ENCODE measurements at places on chromosomes 13 and 19.

DNA sequence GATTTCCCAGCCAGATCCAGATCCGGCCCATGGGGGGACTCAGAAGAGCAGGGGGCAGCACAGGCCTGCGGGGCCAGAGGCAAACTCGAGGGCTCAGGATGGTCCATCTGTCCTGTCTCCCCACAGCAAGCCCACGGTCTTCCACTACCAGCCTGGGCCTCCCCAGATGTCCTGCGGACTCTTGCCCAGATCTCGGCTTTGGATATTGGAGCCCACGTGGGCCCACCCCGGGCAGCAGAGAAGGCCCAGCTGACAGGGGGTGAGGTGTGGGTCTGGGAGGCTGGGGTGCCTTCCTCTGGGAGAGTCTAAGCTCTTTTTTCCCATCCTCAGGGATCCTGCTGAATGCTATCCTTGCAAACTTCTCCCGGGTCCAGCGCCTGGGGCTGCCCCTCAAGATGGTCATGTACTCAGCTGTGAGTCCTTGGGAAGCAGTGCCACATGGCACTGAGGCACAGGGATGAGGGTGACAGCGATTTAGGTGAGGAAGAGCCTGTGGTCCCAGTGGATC is 3.4 kb downstream of the ACP4 start:
- DNase-seq, result no peak

DNA sequence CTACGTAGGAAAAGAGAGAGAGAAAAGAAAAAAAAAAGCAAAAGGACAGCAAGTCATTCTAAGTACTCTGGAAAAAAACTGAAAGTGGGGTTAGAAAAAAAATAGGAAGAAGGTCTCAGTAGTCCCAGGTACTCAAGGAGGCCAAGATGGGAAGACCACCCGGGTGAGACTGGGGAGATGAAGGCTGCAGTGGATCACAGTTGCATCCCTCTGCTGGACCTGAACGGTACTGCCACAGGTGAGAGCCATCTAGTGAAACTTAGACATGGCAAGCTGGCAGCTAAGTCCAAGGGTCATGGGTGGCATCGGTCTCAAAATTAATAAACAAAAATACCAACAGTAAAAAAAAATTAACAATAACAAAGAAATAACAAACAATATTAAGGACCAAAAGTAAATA is 41.0 kb upstream of the ZNF91 start:
- no peak for DNase-seq

GRCh38 chr13:98099627-98100026 is 43.3 kb upstream of the FARP1 start:
- DNase-seq, result no peak

DNA sequence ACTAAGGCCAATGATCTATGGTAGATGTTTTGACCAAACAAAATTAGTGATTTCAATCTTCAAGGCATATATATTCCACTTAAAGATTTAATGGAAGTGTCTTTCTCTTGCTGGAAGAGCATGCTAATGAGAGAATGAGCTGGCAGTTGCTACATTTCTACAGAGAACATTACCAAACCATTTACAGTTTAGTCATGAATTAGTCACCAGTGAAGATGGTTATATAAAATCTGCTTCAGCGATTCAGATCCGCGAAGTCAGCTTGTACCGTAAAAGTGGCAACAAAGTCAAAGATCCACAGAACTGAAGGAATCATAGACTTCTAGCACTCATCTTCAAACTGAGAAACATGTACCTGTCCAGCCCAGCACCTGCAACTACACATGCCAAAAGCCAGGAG is 156.3 kb downstream of the SLITRK5 start:
- DNase-seq, result no peak

- DNase-seq, result no peak
Observed at GRCh38 chr19:49951806-49952478, 9.0 kb downstream of the SIGLEC11 start.

DNA sequence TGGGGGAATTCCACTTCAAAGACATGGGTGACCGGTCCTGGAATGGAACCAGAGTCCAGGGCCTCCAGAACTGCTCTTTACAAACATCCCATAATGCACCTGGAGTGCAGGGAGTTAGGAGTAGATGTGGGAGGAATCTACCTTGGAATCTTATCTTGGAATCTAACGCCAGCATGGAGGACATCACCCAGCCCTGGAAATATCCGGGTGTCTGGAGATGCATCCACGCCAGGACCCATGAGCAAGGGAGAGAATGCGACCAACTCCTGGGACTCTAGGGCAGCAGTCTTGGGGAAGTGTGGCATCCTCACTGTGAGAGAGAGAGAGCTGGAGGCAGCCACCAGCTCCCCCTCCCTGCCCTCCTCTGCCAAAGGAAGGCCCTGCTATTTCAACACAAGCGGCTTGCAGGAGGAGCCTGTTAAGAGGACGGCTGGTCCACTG is 211.8 kb downstream of the UQCRFS1 start:
- DNase-seq, result no peak

- no peak for DNase-seq
Observed at GRCh38 chr19:40745402-40745780, 4.9 kb downstream of the ACTMAP start.

GRCh38 chr13:83007226-83007625 is 875.0 kb downstream of the SLITRK1 start:
- no peak for DNase-seq

GRCh38 chr13:51999510-51999911 is 11.7 kb downstream of the ATP7B start:
- DNase-seq, result no peak

DNA sequence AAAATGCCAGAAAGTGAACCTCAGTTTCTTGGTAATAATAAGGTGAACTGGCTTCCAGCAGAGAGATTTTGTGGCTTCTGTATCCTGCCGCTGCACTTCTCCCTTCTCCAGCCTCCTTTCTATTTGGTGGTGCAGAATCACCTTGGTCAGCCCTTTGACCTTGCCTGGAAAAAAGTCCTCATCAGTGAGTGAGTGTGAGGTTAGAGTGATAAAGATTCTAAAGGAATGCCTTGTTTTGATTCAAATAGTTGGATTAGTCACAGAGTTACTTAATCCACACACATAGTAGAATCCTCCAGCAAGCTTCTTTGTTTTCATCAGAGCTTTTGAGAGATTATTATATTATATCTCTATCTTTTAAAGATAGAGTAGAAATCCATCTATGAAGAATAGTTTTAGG is 140.9 kb downstream of the KCNRG start:
- DNase-seq, result no peak

DNA sequence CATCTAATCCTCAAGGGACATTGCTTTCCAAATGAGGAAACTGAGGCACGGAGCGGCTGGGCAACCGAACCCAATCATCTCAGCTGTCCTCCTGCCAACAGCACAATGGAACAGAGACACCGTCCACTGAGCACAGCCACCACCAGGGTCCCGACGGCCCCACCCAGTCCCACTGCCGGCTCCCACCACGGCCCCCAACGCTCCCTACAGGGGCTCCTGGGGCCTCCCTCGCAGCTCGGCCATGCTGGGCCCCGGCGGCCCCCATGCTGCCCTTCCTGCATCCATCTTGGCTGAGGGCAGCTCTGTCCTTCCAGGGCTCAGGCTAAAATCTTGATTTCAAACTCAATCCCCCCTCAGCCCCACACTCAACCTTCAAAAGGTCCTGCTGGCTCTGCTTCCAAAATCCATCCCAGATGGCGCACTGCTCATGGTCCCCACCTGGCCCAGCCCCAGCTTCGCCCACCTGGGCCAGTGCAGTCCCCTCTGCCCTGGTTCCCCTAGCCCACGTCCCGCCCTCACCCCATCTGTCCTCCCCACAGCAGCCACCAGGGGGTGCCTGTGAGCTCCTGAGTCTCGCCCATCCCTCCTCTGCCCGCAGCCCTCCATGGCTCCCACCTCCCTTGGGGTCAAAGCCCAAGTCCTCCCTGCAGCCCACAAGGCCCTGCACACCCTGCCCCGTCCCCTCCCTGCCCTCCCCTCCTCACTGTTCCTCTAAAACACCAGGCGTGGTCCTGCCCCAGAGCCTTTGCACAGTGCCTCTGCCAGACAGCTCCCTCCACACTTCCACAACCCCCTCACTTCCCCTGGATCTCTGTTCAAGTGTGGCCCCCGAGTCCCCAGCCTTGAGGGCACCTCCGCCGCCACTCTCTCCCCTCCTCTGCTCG is 7.9 kb downstream of the PIP5K1C start:
- DNase-seq, result peak; percentile 51

DNA sequence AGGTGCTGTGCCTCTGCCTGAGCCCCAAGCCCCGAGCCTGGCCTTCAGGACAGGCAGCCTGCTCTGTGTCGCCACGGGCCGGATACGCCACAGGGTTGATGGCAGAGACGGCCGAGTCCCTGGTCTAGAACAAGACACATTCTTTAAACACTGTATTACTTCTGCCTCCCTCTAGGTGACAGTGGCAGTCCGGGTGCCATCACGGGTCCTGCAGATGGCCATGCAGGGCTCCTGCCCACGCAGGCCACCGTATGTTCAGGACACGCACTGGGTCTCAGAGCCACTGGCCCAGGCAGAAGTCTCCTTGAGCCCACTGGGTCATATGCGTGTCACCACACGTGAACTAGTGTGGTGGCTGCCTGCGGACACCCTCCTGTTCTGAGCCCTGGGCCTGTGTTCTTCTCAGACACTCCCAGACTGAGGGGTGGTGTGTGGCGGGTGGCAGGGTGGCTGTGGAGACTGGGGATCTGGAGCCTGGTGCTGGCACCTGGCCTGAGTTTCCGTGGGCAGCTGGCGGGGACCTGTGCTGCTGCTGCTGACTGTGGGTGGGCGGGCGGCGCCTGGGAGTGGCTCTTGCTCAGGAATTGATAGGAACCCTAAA is 4.4 kb downstream of the PLEKHJ1 start:
- no peak for DNase-seq

DNA sequence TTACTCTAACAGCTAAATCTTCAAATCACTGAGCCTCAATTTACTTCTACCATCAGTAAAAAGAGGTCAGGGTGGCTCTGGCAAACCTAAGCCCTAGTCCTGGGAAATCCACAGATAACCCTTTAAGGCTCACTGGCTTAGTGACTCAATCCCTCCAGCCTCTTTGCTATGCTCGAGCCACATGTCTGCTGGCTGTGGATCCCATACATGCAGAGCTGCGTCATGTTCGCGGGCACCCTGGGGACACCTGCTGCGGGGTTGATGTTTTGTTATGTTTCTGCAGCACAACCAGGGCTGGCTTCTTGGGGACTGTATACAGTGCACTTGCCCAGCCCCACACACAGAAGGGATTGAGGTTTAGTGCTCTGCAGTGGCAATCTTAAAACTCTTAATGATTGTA is 41.6 kb upstream of the C13orf42 start:
- DNase-seq, result no peak

DNA sequence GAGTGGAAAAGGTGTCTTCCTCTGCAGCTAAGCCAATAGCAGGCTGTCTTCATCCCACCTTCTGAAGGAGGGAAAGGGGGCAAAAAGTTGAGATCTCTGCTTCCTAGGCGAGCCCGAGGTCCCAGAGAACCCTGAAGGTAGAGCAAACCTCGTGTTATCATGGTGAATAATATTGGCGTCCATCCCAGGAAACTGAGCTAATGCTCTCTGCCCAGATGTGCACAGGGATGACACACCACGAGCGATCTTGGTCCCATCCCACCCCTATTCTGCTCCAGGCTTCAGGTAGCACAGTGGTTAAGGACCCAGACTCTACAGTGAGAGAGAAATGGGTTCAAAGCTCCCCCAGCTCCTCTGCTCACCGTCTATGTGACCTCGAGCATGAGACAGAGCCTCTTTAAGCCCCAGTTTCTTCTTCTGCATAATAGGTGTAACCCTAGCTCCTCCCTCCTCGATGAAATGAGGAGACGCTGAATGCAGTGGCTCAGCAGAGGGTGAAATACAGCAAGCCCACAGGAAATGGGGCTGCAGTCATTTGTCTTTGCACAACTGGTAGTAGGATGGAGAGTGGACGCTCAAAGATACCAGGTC is 9.9 kb upstream of the CEACAM20 start:
- DNase-seq, result no peak

DNA sequence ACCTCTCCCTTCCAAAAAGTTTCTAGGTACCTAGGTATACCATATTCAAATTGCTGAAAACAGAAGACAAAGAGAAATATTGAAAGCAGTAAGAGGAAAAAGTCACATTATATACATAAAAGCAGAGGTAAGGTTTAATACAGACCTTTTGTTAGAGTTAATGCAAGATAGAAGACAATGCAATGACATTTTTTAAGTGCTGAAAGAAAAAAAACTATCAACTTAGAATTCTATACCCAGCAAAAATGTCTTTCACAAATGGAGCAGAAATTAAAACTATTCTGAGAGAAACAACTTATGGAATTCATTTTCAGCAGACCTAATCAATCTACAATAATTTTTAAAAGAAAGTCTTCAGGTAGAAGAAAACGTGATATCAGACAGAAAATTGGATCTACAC is 77.2 kb downstream of the CRYL1 start:
- no peak for DNase-seq

DNA sequence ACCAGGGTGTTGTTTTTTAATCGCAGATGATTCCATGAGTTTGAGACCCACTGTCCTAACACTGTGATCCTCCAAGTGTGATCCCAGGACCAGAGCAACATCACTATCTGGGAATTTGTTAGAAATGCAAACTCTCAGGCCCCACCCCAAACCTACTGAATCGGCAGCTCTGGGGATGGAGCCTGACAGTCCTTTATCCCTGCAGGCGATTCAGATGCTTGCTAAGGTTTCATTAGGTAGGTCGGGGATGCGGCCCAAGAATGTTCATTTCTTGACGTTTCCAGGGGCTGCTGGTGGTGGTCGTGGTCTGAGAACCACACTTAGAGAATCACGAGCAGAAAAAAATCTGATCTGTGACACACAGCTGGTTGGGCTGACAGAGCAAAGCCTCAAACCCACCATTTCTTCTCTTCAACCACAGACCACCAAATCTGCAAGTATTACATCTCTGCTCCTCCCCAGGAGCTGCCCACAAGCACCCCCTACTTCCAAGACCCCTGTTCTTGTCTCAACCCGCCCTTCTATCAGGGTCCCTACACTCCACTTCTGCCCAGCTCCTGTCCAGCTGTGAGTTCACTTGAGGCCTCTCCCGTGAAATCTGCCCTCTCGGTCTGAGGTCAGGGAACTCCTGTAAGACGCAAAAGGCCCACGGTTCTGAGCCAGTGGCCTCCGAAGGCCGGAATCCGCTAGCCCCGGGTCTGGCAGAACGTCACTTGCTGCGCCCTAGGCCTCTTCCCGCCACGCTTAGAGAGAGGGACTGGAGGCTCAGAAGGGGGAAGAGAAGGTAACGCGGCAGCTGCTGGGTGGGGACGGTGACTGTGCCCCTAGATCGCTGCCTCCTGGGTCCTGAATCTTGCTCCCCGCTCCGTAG is 1.1 kb upstream of the FARP1 start:
- no peak for DNase-seq

- no peak for DNase-seq
Observed at GRCh38 chr13:108924134-108924533, 294.7 kb downstream of the MYO16 start.

Data from CD4-positive, alpha-beta T cell treated with Interleukin-17A for 1 hour (primary cell).